Posterior cingulate gyrus (tissue), 11 donors: ENCODE measurements at places on chromosomes 2 and 18.

GRCh38 chr2:181780047-181780651, 99.8 kb upstream of the NEUROD1 start:
- DNase-seq: no peak

GRCh38 chr2:97849881-97850528, 136.6 kb downstream of the ZAP70 start:
- DNase-seq: no peak

DNA sequence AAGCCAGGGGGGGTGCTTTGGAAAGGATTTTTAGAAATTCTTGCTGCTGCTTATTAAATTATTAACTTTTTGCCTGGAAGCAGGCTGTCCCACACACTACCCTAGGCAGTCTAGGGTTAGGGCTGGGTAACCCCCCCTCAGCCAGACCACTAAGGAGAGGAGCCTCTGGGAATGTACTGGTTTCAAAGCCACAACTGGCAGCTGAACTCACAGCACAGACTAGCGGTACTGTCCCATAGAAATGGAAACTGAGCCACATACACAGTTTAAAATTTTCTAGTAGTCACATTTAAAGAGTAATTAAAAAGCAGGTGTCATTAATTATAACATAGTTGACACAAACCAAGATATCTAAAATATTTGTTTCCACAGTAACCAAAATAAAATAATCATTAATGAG, 50.1 kb downstream of the SPRED2 start:
- DNase-seq: no peak

GRCh38 chr2:33929467-33929866, 330.4 kb upstream of the FAM98A start:
- DNase-seq: no peak

DNA sequence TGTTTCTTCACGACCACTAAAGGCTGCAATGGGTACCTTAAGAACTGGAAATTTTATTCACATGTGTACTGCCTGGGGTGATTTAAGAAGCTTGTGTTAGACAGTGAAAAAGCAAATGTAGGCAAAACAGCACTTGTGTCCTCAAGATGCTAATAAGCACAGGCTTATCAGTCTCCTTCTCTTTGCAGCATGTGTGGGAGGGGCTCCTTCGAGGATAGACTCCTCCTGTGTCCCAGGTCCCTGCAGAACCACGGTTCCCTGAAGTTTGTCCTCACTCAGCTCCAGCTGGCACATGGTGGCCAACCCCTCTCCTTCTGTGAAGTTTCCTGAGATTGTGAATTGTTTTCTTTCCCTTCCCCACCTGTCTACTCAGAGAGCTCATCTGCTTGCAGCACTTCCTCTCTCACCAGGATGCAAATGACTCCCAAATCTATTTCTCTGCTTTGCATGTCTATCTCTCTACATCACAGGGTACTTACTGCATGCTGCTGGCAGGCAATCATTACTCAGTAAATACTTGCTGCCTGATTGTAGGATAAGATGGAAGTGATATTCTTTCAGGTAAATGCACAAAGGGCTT, 589.6 kb upstream of the KLHL29 start:
- no peak for DNase-seq

GRCh38 chr2:12602661-12603060, 114.1 kb upstream of the TRIB2 start:
- DNase-seq: no peak
